ENCODE measurements at places on chromosomes 7 and 10.

DNA sequence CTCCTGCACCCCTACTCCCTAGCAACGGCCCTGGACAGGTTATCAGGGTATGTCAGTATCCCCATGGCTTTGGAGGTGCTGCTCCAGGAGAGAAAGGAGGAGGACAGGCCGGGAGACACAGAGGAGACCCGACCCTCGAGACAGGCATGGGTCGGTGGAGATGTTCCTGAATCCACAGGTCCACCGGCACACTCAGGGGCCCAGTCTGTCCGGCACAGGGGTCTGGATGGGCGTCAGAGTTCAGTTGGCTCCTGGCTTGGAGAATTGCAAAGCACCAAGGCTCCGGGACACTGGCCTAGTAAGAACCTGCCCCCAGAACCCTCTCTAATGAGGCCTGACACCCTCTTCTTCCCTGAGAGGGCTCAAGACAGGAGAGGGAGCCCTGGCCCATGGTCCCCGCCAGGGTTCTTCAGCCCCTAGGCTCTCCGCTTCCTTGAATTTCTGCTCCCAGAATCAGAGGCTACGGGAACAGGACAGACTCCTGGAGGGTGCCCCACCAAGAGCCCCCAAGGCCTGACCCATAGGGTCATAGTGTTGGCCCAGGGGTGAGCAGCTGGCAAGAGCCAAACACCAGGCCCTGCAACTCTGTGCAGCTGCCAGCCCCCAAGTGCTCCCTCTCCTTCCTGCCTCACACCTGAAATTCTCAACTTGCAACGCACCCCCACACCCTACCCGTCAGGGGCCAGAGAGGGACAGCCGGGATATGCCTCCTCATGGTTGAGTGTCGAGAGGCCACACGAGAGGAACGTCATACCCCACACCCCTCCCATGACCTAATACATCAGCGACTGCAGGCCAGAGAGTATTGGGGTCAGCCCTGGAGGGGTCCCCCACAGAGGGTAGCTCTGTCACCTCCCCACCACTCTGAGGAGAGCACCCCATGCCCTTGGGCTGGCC is 5.5 kb upstream of the IRF5 start:
- no peak for DNase-seq

DNA sequence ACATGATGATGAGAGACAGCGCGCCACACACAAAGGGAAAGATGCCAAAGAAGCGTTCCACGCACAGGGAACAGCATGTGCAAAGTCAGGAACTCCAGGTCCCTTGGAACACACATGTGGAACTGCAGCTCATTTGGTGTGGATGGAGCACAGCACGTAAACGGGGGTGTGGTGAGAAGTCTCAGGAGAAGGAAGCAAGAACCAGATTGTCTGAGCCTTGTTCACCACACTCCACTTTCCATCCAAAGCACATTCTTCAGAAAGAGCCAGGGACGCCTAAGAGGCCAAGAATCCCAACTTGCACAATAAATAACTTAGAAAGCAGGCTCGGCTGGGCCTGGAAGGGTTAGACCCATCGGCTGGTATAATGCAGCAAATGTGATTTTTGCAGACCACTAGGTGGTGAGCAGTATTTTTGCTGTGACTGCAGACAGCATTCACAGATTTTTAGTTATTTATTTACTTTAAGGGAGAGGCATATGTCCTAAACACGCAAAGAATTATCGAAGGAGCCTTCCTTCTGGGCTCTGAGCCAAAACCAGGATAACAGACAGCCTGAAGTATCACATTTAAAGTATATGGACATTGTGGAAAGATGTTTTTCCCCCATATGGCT is 27.9 kb upstream of the ASCC1 start:
- DNase-seq, result no peak

DNA sequence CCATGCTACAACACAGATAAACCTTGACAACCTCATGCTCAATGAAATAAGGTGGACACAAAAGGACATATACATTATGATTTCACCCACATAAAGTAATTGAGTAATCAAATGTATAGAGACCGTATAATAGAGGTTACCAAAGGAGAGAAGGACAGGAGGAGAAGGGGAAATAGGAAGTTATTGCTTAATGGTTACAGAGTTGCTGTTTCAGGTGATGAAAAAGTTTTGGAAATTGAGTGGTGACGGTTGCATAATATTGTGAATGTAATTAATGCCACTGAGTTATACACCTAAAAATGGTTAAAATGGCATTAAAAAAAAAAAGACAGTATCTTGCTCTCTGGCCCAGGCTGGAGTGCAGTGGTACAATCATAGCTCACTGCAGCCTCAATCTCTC is 1.5 kb upstream of the OGDH start:
- DNase-seq, result no peak

DNA sequence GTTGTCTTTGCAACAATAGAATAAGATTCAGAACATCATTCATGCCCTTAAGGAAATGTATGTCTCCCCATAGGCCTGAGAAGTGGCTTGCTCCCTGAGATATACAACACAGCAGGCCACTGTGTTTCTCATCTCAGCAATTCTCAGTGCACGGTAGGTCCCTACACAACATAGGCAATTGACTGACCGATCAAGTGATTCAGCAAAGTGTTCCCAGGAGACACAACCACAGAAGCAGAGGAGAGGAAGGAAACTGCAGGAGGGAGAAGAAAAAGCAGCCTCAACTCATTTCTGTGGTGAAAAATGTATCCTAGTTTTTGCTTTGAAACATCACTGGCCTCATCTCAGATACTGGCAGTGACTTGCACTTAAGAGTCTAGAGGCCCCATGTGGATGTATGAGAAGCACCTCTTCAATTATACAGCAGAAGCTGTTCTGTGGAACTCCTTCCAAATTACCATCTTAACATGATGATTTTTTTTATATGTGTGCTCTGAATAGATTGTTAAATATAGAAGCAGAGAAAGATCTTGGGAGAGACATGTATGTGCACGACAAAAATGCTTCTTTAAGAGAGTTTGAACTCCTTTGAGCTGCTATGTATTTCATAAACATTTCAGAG is 306.8 kb downstream of the XPNPEP1 start:
- no peak for DNase-seq

GRCh38 chr10:14584661-14585060 is 190.0 kb downstream of the FAM107B start:
- DNase-seq, result no peak

- no peak for DNase-seq
Measured at GRCh38 chr10:100737355-100738054, 7.9 kb upstream of the PAX2 start.

DNA sequence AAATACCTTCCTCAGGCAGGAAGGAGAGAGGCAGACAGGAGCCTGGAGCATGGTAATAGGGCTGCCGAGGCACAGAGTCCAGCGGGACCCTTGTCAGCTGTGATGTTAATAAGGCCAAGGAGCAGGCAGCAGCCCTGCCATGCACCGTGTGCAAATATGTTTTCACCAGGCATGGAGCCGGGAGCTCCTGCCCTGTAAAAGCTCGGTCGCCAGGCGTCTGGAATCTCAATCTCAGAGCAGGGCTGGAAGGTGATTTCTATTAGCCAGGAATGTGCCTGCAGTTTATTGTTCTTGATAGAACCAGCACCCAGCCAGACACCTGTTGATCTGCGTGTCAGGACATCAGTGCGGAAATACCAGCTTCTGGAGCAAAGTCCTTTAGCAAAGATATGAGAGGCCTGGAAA is 469.8 kb downstream of the GLRX3 start:
- no peak for DNase-seq

GRCh38 chr7:79221211-79221610 is 232.3 kb downstream of the MAGI2 start:
- no peak for DNase-seq

- DNase-seq, result no peak
Measured at GRCh38 chr10:38127812-38128211, 33.7 kb downstream of the ZNF37A start.
